Sciatic nerve (tissue), 2 donors: ENCODE measurements at places on chromosomes 7 and 10.

DNA sequence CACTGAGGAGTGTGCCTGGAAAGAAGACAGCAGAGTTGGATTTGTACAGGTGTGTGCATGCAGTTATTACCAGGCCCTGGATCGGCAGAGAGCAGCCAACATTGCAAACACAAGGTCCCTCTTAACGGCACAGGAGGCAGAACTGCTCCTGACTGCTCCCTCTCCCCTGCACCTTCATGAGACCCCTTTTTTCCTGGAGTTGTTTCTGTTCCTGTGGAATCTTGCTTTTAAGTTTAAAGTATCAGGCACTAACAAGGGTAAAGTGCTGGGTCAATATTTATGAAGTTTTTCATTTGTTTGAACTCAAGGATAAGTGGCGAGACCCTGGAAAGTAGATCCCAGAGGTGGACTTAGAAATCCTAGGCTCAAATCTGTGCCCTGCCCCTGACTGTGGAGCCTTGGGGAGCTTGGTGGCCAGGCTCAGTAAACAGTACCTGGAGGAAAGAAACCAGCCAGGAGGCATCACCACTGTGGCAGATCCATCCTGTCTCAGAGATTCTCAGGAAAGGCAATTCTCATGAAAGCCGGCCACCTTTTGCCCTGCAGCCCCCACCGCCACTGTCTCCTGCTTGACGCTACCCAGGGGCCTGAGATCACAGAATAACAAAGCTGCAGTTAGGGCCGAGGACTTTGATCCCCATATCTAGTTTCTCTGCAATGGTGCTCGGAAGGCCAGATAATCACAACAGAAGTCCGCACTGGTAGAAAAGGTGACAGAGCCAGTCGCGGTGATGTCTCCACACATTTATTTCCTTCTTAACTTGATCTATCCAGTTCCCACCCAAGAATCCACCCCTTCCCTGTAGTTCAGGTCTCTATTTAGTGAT lies 36.7 kb downstream of the DDC start:
- no peak for DNase-seq

DNA sequence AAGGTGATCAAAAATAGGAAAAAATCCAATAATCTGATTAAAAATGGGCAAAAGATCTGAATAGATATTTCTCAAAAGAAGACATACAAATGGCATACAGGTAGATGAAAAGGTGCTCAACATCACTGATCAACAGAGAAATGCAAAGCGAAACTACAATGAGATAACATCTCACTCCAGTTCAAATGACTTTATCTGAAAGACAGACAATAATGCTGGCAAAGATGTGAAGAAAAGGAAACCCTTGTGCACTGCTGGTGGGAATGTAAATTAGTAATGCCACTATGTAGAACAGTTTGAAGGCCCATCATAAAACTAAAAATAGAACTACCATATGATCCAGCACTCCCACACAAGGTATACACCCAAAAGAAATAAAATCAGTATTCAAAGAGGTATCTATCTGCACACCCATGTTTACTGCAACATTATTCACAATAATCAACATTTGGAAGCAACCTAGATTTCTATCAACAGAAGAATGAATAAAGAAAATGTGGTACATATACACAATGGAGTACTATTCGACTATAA lies 85.0 kb downstream of the LRRN3 start:
- no peak for DNase-seq

DNA sequence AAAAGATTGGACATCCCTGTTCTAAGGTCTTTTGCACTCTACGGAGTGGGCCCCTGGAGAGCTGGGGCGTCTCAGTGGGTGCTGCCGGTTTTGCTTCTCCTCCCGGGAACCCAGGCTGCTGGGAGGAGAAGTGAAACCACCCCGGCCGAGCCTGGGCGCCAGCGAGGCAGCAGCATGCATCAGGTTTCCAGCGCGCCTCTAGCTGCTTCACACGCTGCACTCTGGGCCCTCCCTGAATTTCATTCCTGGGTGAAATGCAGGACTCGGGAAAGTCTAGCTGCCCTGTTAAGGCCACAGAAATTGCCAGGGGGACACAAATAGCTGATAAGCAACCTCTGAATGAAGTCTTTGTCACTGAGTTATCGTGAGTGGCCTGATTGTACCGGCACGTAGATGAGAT lies 127.4 kb downstream of the TRRAP start:
- DNase-seq: no peak

DNA sequence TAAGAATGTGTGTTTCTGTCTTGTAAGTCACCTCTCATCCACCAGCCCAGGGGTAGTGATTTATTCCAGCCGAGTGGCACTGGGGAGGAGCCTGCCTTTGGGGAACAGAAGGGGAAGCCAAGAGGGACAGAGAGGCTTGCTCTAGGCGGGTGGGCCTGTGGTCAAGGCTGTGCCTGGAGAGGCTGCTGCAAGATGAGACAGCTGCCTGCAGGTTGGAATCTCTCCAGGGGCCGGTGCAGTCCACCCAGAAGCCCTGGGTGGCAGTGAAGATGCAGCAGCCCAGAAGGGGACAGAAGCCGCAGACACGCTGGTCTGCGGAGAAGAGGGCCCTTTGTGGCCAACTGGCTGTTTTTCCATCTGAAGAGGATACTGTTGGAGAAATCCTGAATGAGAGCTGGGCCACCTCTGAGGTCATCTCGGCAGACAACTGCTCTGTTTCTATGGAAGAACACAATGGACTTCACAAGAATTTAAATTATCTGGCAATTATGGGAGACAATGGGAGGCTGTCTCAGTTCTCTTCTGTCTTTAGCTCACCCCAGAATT lies 175.7 kb downstream of the GFRA1 start:
- DNase-seq: no peak

DNA sequence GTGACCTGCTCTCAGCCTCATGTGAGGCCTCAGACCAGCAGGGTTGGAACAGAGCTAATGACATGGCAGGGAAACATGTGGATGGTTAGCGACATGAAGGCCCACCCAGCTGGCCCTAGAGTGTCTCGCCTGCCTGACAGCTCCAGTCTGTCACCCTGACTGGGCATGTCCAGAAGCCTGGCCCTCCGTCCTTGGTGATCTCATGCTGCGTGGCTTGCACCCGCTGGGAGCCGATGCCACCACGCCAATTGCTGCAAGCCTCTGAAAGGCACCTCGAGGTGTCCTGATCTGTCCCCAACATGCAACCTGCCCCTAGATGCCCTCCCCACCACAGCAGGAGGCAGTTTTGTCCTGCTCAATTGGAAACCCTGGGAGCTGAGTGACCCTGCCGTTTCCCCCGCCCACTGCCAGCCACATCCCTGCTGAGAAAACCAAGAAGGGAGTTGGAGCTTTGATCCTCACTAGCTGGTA lies 27.8 kb upstream of the RET start:
- DNase-seq: no peak

DNA sequence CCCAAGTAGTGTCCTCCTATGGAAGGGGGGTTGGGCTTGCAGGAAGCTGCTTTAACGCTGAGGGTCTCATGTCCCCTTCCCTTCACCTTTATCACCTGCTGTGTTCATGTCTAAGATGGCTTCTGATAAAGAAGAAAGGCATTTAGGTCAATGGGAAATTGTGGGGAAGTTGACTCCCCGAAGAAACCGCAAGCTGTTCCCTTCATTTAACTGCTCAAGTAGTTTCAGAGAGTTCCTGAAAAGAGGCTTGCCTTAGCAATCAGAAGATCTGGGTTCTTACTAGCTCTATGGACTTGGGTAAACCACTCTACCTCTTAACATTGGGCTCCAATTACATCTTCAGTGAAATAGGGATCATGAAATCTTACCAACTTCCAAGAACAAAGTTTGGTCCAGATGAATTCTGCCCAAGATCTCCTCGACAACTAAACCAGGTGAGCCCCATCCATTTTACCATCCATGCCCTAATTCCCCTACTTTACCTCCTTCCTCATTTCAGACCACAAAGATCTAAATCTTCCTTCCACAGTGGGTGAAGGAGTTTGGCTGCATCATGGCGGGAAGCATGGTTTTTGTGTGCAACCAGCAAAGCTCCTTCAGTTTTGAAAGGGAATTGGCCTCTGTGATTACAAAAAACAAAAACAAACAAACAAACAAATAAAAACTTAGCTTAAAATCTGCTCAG lies 30.4 kb upstream of the UCN3 start:
- DNase-seq: no peak

DNA sequence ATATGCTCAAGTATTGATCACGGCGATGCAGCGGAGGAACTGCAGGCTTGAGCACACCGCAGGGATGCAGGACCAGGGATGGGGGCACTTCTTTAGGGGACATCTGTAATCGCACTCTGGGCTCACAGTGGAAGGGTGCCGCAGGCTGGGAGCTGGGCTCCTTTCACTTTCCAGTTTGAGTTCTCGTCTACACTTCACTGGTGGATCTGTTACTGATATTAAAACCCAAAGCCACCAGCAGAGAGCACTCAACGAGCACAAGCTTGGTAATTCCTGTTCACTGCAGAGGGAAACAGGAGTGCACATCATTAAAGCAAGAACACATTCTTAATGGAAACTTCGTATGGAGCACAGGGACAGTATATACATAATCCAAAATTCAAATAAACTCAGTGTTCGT lies 91.3 kb downstream of the PARD3 start:
- no peak for DNase-seq

DNA sequence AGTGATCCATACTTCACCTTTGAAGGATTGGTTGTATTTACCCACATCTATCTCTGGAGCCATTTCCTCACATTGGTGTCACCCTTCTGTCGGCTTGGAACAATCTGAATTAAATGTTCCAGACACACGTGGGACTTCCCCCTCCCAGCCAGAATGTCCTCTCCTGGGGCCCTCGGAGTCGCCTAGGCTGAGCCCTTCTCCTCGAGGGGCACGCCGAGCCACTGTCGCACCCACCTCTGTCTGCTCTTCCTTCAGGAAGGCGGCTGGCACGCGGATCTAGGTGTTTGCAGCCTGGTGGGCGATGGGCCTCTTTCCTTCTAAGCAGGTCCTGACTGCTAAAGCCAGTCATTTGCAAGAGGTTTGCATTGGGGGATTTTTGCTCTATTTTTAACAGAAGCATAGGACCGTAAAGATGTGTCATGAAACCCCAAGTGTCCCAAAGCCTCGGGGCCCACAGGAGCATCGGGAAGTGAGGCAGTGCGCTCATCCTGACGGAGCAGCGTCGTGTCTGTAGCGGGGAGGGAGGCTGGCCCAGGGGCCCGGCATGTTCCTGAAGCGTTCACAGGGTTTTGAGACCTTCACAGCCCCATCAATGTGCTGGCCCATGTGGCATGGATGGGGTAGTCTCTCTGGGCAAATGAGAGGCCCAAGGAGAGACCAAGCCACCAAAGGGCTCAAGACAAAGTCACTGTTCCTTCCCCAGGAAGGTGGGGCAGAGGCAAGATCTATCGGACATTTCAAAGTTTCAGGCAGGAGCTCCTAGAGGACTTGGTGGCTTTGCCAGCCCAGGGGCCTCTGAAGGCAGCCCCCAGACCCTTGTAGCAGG lies 86.7 kb downstream of the RGS10 start:
- DNase-seq: no peak

DNA sequence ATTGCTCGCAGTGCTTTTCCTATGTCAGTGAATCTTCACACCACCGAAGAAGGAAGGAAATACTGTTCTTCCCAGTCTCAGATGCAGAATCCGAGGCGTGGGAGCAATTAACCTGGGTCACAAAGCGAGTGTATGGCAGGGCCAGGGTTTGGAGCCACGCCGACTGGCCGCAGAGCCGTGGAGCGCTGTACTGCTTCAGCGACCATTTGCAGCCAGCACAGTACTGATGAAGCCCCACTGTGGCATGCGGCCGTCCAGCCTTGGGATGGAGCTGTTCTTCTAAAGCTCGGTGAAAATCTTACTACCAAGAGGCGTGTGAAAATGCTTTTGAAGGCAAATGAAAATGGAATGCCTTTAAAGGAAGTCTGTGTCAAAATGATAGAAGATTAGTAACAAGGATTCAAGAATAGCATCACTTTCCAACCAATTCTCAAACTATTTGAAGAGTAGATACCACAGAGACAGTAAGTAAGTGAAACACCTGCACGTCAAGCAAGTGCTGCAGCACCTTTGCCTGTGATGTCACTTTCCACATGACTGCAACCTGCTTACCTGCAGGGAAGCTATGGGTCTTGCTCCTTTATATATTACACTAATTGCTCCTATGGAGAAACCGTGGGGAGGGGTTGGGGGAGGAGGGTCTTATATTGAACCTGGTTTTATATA lies 4.9 kb downstream of the PPP2R2D start:
- no peak for DNase-seq

DNA sequence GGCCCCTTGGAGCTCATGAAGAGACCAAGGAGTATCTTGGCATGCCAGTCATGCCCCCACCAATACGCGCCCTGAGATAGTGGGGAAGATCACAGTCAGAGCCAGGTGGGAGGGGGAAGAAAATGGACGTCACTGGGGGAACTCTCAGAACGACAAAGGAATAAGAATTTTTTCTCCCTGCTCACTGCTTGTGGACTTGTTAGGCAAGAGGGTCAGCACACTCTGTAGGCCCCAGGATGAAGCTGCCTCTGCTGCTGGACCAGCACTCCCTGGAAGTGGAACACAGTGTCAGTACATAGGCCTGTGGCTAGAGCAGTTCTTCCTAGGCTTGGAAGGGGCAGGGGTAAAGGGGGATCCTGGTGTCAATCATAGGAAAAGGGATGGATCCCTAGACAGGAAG lies 46.5 kb downstream of the DRGX start:
- DNase-seq: no peak

DNA sequence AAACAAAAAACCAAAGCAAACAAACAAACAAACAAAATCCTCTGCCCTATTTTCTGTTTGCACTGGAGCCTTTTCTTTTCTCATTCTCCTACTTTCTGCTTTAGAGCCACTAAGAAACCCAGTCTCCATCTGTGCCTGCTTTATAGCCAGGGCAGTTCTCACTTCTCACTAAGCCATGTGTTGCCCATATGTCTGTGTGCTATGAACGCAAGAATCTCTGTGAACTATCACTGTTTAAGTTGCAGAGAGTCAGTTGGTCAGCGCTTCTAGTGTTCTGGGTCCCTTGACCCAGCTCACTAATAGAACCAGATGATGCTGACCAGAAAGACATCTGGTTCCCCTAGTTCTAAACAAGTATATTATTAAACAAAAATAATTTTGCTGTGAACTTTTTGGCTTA lies 81.4 kb downstream of the FAM185A start:
- DNase-seq: no peak

DNA sequence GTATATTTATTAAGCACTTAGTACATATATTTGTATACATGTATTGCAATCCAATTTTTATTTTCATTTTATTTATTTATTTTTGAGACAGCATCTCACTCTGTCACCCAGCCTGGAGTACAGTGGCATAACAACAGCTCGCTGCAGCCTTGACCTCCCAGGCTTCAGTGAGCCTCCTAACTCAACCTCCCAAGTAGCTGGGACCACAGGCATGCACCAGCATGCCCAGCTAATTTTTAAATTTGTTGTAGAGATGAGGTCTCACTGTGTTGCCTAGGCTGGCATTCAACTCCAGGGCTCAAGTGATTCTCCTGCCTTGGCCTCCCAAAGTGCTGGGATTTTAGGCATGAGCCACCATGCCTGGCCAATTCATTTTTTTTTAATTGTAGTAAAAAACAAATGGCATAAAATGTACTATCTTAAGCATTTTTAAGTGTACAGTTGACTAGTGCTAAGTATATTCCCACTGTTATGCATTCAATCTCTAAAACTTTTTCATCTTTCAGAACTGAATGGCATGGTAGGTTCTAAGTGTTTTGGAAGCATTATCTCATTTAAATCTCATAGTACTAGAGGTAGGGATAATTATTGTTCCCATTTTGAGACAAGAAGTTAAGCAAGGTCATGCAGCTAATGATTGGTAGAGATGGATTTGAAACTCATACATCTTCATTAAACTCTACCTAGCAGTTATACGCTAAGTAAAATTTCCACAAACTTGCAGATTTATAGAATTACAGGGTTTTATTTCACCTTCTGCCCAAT lies 264.0 kb upstream of the NFE2L3 start:
- DNase-seq: no peak
